GM23338 (cell line): ENCODE measurements at places on chromosomes 1 and 21. TPM values are rescaled to one million over a fixed set of nuclear protein-coding genes. Genes with fewer than 3 reads are reported as not detected.

The TMCC2 gene
- total RNA-seq: 9.9 and 11.8 TPM in 2 replicates

The FCRL3 gene
- not detected in 2 replicates for total RNA-seq

The SMPDL3B gene
- total RNA-seq: 78.5 and 83.1 TPM in 2 replicates

GRCh38 chr1:80769208-80769750 is 1031.5 kb upstream of the ADGRL2 start:
- DNase-seq: no peak

DNA sequence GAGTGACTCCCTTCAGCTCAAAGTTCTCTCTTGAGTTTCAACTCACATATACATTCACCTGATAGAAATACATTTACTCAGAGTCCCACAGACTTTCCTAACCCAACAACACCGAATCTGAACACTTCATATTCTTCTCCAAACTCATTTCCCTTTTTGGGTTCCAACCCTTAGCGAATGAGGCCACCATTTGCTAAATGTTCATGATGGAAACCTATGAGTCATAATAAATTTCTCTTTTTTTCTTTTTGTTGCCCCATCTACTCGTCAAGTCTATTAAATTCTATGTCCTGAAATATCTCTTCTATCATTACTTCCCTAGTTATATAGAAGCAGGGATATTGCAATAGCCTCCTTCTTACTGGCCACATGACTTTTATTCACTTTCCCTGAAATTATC is 100.1 kb downstream of the HLX start:
- no peak for DNase-seq

- peak; percentile 67 for DNase-seq
Measured at GRCh38 chr1:236129306-236129705, 13.0 kb upstream of the GPR137B start.

- DNase-seq: no peak
Measured at GRCh38 chr21:17532292-17532691, 19.4 kb downstream of the CXADR start.

GRCh38 chr1:178146436-178146835 is 52.5 kb downstream of the RASAL2 start:
- DNase-seq: no peak

DNA sequence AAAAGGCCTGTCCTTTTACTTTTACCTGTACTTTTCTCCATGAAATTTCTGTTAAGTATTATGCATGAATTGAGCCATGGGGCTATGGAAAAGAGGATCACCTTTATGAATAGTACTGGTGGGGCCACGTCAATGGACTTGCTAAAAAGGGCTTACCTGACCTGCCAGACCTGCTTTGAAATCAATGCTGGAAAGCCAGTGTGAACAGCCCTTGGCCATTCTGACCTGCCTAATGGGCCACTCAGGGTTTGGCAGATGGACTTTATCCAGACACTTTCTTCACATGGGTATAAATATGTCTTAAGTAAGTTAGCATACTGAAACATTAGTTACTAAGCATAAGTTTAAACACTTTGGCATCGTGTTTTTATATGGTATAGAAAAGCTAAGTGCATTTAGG is 8.3 kb upstream of the GUK1 start:
- DNase-seq: no peak

- no peak for DNase-seq
Measured at GRCh38 chr1:244064621-244065020, 13.5 kb downstream of the ZBTB18 start.

- no peak for DNase-seq
Measured at GRCh38 chr1:216903382-216903740, 180.1 kb upstream of the ESRRG start.

DNA sequence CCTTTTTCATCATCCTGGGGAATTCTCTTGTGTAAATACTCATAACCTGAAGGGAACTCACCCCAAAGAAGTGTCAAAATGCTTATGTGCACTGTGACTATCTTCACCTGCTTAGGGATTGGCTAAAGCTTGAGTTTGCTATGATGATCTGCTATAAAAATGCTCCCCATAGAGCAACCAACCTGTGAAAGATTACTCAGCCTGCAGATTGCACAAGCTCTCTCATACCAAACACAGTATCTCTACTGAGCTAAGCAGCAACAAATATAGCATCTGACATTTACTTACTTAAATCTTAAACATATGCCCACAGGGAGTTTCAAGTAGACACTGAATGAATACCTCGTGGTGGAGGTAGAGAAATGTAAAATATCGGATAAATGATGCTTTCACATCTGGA is 725.8 kb downstream of the MRPL39 start:
- no peak for DNase-seq
